ENCODE measurements at places on chromosomes 6 and 20. TPM values are rescaled to one million over a fixed set of nuclear protein-coding genes. Genes with fewer than 3 reads are reported as not detected.

Gene CST5
- total RNA-seq: not detected

Gene DLL1
- 59.8 TPM for total RNA-seq

Gene CST2
- not detected for total RNA-seq

Gene PSMB9
- not detected for total RNA-seq

Gene VSX1
- 4.2 TPM for total RNA-seq

Gene MAS1
- not detected for total RNA-seq

Gene SYNDIG1
- 0.49 TPM for total RNA-seq

Gene ELOVL5
- 153 TPM for total RNA-seq

Gene ZNF391
- total RNA-seq: 10.2 TPM

Gene BEND3
- 24.9 TPM for total RNA-seq

Gene MOG
- total RNA-seq: not detected

Gene C6orf120
- 28.2 TPM for total RNA-seq

Gene ZC2HC1B
- total RNA-seq: not detected

Gene CSE1L
- total RNA-seq: 186 TPM

Gene L3MBTL3
- total RNA-seq: 32.0 TPM

DNA sequence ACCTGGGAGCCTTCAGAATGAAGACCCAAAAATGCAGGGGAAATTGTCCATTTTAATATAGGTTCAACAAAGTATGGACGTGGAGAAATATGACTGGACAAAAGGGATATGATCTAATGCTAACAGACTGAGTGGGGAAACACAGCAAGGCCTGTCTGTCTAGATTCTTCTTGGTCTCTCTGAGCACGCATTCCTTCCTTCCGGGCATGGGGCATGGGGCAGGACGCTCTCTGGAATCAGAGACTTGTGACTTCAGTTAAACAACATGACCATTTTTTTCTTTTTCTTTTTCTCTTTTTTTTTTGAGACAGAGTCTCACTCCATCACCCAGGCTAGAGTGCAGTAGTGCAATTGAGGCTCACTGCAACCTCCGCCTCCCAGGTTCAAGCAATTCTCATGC, 31.9 kb downstream of the ZBTB2 start:
- no peak for DNase-seq

GRCh38 chr6:160477901-160478300, 129.7 kb downstream of the SLC22A3 start:
- no peak for DNase-seq

GRCh38 chr6:57324538-57324937, 7.1 kb downstream of the PRIM2 start:
- DNase-seq: no peak

DNA sequence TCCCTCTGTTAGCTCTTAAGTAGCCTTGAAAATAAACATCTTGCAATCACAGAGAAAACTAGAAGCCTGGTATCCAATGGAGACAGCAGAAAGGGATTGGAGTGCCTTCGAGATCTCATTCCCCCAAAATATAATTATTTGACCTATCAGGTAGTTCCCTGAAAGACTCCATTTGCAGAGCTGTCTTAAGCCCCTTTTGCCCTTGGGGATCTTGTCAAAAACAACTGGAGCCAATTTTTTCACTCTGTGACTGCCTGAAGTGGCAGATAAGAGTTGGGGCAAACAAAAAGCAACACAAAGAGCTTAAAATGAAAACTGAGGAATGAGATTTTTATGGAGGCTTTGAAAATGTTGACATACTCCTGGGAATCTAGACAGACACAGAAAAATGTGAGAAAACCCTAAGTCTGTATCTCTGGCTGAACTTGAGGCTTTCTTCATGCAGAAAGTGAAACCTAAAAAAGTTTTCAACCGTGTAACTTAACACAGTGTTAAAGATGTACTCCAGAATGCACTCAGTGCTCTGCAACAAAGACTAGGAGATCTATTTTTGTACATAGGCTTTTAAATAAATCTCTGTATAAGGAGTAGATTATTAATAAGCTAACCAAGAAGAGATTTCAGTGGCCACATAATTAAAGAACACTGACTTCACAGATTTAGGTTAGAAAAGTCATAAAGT, 971.1 kb upstream of the MAN1A1 start:
- no peak for DNase-seq

- no peak for DNase-seq
Observed at GRCh38 chr6:99879431-99879830, 114.6 kb downstream of the MCHR2 start.

DNA sequence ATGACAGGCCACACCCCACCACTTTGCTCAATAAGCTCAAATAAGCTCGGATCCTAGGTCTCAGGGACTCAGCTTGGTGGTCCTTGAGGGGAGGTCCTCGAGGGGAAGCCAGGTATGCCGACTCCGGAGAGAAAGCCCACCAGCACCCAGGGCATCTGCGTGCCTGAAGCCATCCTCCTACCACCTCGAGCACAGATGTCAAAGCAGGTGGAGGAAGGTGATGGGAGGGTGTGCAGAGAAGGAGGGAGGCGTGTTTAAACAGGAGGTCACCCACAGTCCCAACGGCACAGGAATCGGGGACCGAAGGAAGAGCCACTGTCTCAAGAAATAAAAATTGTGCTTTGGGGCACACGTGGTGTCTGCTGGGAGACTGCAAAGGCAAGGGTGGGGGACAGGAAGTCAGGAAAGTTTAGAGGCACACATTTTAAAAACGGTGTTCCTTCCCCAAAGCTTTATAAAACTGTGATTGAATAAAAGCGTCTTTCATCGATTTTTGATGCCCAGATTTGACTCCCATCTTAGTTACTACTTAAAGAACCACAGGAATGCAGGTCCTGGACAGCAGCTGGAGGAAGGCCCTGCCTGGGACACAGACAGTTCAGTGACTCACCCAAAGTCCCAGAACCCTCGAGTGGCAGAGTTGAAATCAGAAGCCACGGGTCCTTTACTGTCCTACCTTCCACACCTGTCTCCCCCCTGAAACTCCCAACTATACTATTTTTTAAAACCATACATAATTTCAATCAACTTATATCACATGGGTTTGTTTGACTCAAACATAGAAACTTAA, 221.0 kb upstream of the PDE10A start:
- DNase-seq: no peak

GRCh38 chr6:48213076-48213788, 102.2 kb upstream of the PTCHD4 start:
- no peak for DNase-seq

DNA sequence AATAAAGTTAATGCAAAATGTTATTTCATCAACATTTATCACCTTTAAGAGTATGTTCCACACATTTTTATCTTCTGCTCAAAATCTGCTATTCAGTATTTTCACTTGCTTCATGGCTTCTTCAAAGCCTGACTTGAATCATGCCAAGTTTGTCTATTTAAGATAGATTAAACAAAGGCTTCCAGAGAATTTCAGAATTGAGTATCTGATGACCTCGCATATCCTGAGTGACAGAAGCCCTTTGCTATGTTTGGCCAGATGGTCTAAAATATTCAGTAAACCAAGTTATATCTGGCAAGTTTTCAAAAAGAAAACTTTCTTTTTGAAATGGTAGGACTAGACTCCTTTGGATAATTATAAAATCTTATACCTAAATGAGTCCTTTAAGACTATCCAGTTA, 348.9 kb upstream of the KCNQ5 start:
- DNase-seq: no peak

DNA sequence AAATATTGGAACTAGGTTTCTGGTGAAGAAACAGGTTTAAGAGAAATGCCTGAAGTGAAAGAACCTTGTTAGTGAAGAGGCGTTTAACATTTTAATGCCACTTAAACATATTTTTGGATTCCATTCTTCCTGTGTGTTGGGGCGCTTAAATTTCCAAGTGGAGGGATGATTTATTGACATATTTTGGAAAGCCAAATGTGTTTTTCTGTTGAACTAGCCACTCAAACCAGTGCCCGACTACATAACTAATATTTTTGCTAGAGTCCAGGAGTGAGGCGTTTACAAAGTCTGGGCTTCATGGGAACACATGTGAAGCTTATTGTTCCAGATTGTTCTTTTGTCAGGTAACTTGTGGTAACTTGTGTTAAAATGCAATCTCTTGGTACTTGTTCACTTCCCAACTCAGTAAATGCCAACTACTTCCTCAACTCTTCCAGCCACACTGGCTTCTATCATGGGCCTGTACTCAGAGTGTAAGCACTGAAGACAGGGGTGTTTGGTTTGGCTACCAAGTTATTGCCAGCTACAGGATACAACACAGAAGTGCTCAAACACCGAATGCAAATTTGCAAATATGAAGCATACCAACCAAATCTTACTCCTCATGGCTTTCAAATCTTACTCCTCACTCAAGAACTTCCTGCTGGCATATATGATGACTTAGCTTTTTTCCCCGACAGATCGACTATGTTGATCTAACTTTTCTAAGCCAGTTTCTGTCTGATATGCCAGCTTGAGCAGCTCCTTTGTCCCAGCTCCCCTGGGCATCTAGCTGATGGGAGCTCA, 2.0 kb upstream of the ZNFX1 start:
- DNase-seq: no peak

- no peak for DNase-seq
Observed at GRCh38 chr6:792662-793061, 99.7 kb upstream of the EXOC2 start.

DNA sequence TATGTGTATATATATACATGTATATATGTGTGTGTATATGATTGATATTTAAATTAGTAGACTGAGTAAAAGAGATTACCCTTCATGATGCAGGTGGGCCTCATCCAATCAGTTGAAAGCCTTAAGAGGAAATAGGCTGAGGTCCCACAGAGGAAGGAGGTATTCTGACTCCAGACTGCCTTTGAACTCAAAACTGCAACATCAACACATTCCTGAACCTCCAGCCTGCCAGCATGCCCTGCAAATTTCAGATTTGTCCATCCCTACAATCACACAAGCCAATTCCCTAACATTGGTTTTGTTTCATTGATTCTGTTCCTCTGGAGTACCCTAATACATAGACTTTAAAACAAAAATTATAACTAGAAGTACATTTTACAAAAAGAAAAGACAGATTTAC, 22.9 kb downstream of the SPINT4 start:
- DNase-seq: no peak

DNA sequence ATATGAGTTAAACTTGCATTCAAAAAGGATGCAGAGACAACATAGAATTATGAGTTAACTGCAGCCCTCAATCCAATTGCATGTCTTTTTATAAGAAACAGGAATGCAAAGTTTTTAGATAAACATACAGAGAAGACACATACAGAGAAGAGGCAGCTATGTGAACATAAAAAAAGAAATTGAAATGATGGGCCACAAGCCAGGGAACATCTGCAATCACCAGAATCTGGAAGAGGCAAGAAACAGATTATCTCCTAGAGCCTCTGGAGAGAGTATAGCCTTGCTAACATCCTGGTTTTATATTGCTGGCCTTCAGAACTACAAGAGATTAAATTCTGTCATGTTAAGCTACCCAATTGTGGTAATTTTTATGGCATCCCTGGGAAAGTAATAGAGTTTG, 257.2 kb upstream of the EYS start:
- DNase-seq: no peak

DNA sequence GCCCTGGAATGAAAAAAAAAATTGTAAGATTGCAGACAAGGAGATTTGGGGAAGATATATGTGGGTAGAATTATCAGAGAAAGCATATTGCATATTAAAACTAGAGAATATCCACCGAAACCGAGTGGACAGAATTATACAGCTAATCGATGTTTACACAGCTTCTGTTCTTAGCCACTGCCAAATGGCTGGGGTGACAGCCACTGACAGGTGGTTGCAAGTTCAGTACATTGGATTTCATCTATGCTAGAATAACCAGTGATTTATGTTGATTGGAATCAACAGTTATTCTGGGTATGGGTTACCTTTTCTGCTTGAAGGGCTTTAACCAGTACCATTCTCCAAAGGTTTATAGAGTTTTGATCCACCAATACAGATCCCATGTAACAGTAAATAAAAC, 48.4 kb upstream of the THEMIS start:
- no peak for DNase-seq

- no peak for DNase-seq
Observed at GRCh38 chr6:65259059-65259458, 448.0 kb downstream of the EYS start.

DNA sequence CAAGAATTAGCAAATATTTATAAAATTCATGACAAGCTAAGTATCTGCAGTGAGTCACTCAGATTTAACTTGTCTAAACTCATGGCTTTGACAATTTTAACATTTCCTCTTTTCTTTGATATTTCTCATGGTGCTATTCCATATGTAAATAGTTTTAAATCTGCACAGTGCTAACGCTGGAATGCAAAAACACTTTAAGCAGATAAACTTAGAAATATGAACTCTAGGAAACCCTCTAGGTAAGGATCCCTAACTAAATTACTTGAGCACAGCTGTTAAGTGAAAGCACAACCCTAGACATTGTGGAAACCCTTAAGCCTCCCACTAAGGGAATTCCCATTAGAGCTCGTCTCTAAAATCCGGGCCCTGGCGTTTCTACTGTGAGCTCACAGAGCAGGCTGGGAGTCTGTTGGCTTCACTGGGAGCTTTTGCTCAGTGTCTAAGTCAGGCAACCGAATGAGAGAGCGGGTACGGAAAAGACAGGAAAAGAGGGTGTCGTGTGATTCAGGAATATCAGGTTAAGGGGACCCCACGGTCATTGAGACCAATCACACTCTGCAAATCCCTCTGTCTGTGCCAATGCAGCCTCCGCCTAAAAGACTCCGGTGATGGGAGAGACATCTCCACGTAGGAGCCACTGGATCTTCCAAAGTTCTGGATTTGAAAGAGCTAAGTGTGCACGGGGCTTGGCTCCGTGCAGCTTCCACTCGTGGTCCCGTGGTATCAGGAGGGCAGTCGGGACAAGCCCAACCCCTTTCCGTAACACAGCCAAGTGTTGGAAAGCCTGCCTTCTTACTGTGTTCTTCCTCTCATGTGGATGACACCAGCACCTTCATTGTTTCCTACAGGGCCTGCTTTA, 112.3 kb upstream of the RPS6KA2 start:
- no peak for DNase-seq

DNA sequence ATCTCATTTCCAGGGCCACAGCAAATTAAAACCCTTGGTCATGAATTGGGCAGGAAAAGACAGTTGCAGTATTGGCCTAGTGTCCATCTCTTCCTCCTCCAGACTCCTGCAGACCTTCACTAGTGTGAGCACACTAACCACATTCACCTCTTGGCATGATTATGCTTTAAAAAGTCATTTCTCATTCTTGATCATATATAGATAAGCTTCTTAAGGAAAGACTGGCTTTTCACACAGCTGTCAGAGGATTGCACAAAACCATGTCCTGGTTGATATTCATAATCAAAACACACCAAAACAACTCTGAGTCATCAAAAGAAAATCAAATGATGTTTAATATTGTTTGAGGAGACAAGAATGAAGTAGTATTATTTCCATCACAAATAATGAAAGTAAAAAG, 52.1 kb downstream of the TMEM200A start:
- DNase-seq: no peak

GRCh38 chr6:166586424-166587156, at the start of gene RAMACL:
Gene RAMACL, minus strand, starts transcription at chr6:166586678. Its CDS starts 201 bp downstream, at chr6:166586477.
- DNase-seq: no peak

DNA sequence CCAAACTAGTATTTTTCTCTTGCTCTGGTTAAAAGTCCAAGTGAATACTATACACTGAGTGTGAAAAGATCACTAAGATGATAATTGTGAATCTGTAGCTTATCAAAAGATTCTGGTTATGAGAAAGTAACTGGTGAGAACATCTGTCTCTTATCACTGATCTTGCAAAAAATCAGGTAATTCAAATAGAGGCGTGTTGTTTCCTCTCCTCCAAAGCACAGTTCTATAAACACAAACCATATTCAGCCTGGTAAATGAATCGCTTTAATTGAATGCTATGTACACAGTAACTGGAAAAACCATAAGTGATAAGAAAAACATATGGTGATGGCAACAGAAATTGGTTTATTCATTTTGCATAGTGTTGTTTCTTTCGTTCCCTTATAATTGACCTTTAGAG, 161.0 kb downstream of the RALGAPA2 start:
- DNase-seq: no peak

GRCh38 chr6:167442796-167443680, 118.2 kb downstream of the TTLL2 start:
- DNase-seq: no peak

Measured in neural crest cell (in vitro differentiated cells).